ENCODE measurements at places on chromosomes 1 and 21.

DNA sequence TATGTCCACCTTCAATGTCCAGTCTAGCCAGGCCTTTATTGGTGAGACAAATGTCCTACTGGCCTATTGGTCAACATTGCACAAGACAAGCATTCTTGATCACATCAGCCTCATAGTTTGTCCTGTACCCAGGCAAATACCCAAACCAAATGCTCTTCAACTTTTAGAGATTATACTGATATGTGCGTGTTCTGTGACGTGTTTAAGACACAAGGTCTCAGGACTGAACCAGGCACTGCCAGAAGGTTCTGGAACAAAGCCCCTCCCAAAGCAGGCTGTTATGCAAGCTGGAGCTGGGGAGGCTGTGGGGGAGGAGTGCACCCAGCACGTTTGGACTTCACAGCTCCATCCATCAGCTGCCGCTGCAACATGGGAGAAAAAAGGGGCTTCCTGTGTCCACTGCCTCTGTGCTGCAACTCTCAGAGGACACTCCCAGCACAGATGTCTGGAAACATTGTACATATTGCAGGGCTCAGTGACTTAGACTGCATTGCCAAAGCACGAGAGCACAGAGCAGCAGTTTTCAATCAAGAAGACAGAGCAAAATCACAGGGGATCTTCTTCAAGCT is 45.9 kb downstream of the NID1 start:
- DNase-seq: no peak

DNA sequence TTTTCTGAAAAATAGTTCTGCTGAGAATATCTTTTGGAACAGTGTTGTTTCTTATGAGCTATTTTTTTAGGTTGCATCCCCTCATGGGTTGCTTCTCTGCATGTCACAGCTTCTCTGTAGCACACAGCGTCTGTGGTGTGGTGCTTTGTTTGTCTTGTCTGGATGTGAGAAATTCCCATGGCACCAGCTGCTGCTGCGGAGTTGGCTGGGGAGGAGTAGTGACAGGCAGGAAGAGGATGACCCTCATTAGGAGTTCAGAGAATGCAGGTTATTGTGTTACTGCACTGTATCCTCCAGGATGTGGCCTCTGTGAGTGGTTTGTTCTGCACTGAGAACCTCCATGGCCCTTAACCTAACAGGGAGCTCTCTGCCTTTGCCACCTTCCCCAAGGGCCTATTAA is 64.8 kb downstream of the TSEN15 start:
- DNase-seq: no peak

- DNase-seq: no peak
Measured at GRCh38 chr1:52632732-52633290, at the start of gene SHISAL2A. Gene SHISAL2A, plus strand, starts transcription at chr1:52633168. Its CDS starts 326 bp downstream, at chr1:52633494.

- no peak for DNase-seq
Measured at GRCh38 chr1:111085676-111086075, 54.2 kb downstream of the DRAM2 start.

GRCh38 chr1:17687145-17687544 is 68.0 kb upstream of the ACTL8 start:
- DNase-seq: no peak

All from epithelial cell of prostate (primary cell).